NCI-H2107 (cell line): ENCODE measurements at places on chromosomes 1 and 21.

DNA sequence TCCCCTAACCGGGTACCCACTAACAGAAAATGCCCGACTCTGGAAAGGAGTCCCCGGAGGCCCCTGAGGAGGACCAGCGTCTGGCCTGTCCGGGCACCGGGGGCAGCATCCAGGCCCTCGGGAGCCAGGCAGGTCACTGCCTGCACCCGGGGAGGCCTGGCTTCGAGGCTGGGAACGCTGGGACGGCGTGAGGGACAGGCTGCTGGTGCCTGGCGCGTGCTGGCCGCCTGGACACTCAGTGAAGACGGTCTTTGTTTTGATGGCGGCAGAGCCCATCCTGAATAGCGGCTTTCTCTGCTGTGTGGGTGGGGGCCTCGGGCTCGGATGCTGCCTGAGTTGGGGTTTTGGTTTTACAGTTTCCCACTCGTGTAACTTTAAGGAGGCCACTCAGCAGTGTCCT lies 37.6 kb downstream of the PRKCZ start:
- DNase-seq = no peak

DNA sequence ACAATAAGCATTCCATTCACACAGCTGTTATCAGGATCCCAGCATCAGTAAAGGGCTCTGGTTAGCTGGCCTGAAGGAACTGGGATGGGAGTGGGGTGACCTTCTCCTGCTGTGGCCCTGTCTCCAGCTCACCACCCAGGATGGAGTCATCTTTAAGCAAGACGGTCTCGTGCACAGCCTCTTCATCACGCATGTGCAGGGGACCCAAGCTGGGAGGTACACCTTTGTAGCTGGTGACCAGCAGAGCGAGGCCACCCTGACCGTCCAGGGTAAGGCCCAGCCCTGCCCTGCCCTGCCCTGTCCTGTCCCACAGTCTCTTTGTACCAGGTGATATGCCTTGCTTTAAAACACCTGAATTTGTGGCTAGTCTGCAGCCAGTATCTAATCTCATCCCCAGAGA lies 24.3 kb downstream of the IGFN1 start:
- DNase-seq = no peak

DNA sequence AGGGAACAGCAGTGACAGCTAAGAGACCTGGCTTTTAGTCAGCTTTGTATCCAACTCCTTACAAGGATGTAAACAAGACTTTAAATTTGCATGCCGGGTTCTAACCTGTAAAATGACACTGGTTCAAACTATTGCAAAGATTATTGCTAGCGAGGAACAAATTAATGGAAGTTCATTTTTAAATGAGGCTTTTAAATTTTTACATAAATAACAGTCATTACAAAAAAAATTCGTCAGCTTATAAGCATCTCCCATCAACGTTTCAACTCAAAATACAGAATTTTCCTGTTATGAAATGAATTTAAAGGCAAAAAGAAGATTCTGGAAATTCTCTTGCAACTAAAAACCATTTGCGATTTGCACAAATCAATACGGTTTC lies 668 bp downstream of the KIF14 start:
- DNase-seq = no peak

- DNase-seq = no peak
Measured at GRCh38 chr1:33168556-33169289, 13.1 kb downstream of the TRIM62 start.

DNA sequence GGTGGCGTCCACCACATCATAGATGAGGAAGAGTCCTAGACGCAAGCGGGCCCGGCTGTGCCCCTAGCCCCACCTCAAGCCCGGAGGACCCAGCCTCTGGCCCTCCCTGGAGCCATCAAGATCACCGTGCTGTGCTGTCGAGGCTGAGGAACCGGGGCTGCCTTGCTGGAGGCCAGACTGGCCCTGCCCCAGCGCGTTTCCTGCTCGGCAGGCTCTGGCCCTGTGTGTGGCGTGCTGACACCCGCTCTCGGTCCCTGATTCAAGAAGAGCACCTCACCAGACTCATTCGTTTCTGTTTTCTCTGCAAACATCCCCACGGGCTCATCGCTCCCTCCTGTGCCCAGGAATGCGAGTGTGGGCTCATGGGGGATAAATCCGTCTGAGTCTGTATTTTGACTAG lies 51.1 kb downstream of the GLIS1 start:
- no peak for DNase-seq
